ENCODE measurements at places on chromosomes 1 and 21.

- no peak for DNase-seq
Observed at GRCh38 chr1:21121764-21122471, 54.8 kb downstream of the EIF4G3 start.

DNA sequence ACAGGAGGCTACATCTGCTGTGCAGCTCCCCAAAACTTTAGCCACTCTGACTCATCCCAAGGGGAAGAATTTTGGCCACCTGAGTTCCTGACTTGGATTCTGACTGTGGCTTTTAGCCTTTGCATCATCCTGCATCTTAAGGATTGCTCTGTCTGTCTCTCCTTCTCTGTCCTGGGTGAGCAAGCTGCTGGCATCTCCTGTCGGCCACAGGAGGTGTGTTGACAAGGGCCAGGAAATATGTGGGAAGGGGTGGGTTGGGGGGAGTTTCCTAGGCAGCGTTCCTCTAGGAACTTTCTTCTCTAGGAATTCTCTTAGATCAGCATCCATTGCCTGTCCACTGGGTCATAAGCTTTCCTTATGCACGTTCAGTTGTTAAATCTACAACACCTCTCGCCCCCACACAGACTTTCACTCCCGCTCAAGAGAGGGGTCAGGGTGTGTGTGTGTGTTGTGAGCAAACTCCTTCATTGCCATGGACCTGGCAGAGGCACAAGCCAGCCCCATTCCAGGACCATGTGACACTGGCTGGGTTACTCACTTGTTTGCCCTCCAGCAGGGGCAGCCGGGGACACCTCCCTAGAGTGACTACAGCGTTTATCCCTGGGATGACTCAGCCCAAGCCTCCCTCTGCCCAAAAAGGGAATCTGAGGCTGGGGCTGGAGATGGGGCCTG lies 145.0 kb upstream of the DUSP10 start:
- DNase-seq = no peak

GRCh38 chr1:205632669-205633169 lies 908 bp upstream of the ELK4 start:
- DNase-seq = no peak

DNA sequence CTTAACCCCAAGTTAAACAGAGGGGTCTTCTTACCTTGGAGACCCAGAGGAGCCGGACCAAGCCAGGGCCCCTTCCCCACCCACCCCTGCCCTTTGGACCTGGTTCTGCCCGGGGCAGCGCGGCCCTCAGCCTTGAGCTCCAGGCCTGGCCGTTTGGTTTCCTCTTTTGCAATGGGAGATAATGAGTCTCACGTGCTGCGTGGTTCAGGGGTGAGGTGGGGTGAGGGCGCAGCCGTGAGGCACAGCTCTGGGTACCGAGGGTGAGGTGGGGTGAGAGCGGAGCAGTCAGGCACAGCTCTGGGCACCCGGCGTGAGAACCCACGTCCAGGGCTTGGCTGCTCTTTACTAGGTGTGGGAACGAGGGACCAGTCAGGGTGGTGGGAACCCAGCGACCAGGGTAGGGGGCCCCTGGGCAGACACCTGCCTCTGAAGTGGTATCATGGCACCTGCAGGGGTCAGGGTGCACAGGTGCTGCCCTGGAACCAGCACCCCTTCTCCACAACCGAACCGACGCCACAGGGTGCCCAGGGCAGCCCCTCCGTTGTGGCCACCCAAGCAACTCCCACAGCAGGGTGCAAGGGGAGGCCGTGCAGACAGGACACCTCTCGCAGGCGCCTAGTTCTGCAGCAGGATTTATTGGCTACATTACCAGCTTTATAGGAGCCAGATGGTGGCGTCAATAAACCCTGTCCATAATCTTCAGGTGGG lies 182.2 kb downstream of the PRDM16 start:
- no peak for DNase-seq

DNA sequence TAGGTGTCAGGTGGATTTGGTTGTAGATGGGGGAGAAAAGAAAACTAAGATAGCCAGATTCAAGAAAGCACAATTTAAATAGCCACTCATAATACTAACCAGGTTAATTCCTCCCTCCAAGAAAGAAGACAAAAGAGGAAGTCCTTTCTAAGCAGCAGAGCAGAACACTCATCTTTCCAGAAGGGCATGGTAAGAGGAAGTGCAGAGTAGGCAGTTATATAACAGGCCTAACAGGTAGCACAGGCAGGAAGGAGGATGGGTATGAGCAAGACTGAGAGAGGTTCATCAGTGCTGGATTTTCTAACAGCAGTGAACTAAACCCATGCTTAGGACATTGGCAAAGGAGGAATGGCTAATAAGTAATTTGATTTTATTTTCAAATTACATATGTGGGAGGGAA lies 517.5 kb downstream of the PLPP3 start:
- DNase-seq = peak; percentile 34

DNA sequence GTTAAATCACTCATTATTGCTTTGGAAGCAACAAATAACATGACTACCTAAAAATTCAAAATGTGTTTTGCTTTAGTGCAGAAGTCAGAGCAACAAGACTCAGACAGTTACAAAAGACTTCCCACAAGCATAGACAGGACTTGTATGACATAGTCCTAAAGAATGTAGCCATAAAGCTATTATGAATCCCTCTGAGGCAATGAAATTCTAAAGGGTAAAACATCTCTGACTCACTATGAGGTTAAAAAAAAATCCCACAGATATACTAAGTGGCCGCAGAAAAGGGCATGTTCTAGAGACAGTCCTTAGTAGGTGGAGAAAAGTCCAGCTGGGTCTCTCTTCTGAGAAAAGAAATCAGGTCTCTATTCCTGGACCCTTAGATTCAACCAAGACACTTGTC lies 4.9 kb downstream of the PRKAB2 start:
- peak; percentile 14 for DNase-seq

GRCh38 chr1:85576642-85577418 lies 3.7 kb upstream of the CCN1 start:
- DNase-seq = no peak

DNA sequence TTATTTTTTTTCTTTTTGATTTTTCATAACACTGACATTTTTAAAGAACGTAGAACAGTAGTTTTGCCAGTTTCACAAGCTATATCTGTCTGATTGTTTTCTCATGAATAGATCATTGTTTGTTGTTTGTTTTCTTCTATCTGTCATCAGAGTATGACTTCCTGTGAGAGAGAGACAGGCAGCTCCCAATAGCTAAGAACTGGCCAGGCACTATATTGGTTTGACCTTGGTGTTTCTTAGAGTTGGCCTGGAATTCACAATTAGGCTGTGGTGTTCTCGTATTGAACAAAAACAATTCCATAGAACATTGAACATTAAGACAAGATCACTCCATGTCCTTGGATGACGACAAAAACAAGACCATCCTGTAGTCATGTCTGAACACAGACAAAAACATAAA lies 43.4 kb downstream of the RPS6KC1 start:
- DNase-seq = no peak

DNA sequence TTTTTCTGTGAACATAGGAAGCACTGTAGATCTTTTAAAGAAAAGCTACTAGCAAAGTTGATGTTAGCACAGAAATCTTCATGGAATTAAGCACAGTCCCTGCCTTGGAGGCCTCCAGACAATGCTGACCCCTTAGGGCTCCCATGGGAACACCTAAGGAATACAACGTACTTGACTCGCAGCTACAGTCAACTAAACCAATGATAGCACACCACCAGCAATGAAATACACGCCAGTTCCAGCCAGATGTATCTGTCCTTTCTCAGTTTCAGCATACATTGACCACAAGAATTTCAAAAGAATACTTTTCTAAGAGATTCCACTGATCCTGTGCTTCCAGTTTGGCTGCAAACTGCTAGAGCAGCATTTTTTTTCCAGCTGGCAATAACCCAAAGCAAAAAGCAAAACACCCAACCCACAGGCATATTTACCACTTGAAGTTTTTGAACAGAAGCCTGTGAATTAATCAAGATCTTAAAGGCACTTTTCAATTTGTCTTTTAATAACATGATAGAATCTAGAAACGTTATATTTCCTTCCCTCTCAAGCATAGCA lies 42.8 kb upstream of the KRTAP11-1 start:
- DNase-seq = no peak
